ENCODE measurements at places on chromosomes 11 and 22.

- DNase-seq: no peak
Observed at GRCh38 chr11:17013548-17014320, 480 bp downstream of the PLEKHA7 start.

DNA sequence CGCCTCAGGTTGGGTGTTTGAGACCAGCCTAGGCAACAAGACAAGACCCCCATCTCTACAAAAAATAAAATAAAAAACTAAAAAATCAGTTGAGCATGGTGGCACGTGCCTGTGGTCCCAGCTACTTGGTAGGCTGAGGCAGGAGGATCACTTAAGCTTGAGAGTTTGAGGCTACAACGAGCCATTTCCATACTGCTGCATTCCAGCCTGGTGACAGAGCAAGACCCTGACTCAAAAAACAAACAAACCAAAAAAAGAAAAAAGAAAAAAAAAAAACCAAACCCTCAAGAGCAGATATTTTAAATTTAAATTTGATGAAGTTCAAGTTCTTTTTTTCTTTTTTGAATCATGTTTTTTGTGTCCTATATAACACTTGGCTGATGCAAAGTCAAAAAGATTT lies 7.2 kb upstream of the CCDC83 start:
- DNase-seq: no peak

DNA sequence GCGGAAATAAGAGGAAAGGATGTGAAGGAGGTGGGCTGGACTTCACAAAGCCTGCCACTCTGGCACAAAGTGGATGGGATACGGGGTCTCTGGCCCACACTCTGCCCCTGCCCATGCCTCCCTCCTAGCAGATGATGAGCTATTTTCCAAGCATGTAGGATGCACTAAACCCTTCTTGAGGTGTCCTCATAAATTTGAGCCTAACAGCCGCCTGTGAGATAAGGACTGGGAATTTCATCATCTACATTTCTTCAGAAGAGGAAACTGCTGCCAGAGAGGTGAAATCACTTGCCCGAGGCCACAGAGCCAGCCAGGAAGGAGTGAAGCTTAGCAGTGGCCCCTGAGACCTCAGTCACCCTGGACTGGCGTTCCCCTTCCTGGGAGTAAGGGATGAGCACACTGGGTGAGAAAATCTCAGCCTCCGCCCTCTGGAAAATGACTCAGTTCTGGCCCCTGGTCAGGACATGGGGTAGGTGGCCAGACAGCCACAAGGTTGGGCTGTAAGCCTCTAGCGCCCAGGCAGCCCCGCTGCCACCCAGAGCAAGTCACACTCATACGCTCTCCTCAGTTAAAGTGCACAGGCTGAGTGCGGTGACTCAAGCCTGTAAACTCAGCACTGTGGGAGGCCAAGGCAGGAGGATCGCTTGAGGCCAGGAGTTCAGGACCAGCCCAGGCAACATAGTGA lies 27.9 kb downstream of the MB start:
- no peak for DNase-seq

DNA sequence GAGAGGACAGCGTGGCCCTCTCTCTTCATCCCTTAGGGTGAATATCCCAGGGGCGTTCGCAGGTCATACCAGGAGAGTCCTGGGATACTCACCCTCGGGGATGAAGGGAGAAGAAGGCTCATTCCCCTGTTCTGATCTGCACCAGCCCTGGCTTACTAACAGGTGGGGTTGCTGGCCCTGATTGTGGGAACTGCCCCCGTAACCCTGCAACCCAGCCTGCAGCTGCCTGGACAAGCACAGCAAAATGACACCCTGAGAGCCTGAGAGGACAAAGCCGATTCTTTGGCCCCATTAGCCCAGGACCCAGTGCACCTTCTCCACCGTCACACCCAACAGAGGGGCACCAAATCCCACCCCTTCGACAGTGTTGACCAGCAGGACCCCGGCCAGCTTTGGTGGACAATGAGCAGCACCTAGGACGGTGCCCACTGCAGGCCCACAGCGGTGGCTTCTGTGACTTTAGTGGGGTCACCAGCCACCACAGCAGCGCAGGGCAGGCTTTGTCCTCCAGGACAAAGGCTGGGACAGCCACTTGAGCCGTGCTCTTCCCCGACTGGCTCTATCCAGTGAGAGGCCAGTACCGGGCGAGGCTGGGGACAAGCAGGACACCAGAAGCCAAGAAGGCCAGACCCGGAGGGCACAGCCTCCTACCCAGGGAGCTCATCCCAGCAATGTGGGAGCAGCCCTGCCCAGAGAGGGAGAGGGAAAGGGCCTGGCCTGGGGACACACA lies 98.5 kb upstream of the RTL6 start:
- DNase-seq: no peak

Measured in effector memory CD4-positive, alpha-beta T cell (primary cell).